ENCODE measurements at places on chromosomes 2 and 18. TPM values are rescaled to one million over a fixed set of nuclear protein-coding genes. Genes with fewer than 3 reads are reported as not detected.

- no peak for DNase-seq
- H3K27me3 ChIP-seq = no peaks in the 10 kb centered on the region
- no peak overlapping the region for H3K4me3 ChIP-seq
- H3K36me3 ChIP-seq = no peaks in the 10 kb centered on the region
- peaks cover 20% of the 10 kb centered on the region for H3K4me1 ChIP-seq
Observed at GRCh38 chr2:226683196-226683595, 116.4 kb downstream of the IRS1 start.

DNA sequence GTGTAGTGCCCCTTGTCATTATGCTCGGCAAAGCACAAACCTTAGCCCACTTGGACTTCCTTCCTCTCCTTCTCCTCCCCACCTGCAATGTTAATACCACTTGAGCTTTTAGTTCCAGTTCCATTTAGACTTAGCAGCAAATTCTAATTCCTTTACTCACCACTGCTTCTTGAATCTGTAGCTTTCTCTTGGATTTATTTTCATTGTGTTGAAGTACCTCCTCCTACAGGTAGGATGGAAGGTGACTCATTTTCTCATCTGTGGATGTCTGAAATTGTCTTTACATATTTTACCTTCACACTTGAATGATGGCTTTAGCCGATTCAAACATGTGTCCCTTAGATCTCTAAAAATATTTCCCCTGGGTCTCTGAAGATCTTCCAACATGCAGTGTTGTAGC lies 32.8 kb upstream of the BIN1 start:
- no peak overlapping the region for H3K27ac ChIP-seq
- H3K4me1 ChIP-seq = peaks cover 14% of the 10 kb centered on the region
- H3K4me3 ChIP-seq = no peak overlapping the region

WNT10A gene
- total RNA-seq = not detected

DNA sequence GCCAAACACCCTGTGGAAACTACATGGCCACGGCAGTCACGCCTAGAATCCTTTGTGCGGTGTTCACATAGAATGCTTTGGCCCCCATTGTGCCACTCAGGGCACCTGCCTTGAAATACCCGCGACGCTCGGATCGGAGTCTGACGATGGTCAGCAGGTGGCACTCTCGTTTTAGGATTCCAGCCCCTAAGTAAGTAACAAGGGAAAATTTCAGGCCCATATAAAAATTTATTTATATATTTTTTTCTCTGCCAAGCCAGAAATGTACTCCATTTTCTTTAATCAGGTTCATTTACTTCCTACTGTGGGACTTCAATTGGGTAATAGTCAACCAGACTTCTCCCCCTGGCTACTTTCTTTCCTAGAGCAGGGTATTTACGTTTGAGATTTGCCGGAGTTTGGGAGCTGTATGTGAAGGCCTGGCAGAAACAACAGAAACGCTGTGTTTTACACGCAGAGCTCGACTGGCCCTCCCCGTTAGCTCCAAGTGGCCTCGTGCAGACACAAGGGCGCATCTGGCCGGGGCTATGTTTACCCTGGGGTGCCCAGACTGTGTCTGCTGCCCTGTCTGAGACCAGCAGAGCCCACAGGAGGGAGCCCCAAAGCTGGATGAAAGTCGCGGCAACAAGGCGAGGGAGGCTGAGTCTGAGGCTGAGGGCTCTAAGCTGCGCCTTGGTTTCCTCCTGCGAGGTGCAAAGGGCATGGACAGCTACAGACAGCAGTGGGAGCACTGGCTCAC lies 41.6 kb downstream of the LRRC30 start:
- peak overlapping the region; percentile 83 for H3K27ac ChIP-seq
- peaks cover 17% of the 10 kb centered on the region for H3K4me1 ChIP-seq
- H3K36me3 ChIP-seq = no peaks in the 10 kb centered on the region
- peak overlapping the region; percentile 36 for H3K4me3 ChIP-seq
- DNase-seq = peak; percentile 69
- H3K27me3 ChIP-seq = no peaks in the 10 kb centered on the region

DNA sequence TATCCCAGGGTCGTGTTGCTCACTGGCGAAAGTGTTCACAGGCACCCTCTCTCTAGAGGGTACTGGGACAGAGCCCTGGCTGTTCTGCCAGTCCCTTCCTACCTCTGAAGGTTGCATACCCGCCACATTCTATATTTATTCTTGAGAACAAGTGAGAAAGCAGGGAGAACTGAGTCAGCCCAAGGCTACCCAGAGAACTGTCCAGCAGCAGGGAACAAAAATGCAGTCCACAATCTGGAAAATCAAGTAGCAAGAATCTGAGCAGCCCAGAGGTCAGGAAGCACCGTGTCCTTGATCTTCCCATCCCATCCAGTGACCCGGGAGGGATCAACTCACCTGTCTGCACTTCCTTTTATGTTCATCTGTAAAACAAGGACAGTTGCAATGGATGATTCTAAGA lies 164.1 kb downstream of the FBXO15 start:
- no peaks in the 10 kb centered on the region for H3K36me3 ChIP-seq
- no peaks in the 10 kb centered on the region for H3K4me1 ChIP-seq
- H3K4me3 ChIP-seq = no peak overlapping the region
- H3K27me3 ChIP-seq = no peaks in the 10 kb centered on the region

ARPC2 gene
- 136 TPM for total RNA-seq

HOXD9 gene
- not detected for total RNA-seq

DNA sequence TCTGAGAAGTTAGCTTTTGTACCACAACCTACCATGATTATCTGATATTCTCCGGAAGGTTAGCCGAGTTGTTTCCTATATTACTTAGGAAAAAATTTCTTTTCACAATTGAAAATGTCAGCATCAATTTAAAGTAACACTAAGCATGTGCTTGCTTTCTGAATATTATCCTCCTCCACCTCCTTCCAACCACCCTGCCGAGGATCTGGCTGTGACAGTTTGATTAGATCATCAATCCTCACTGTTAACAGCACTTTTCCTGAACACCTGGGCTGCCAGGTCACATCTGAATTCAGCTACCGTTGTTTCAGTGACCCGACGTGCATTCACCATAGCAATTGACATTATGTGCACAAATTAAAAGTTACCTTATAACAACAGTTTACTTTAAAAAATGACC lies 207.0 kb downstream of the ZNF407 start:
- H3K27ac ChIP-seq = no peak overlapping the region
- H3K36me3 ChIP-seq = no peaks in the 10 kb centered on the region
- H3K27me3 ChIP-seq = no peaks in the 10 kb centered on the region
- no peaks in the 10 kb centered on the region for H3K4me1 ChIP-seq
- no peak for DNase-seq
- H3K4me3 ChIP-seq = no peak overlapping the region

- peaks cover 34% of the 10 kb centered on the region for H3K4me1 ChIP-seq
- H3K4me3 ChIP-seq = no peak overlapping the region
- no peak for DNase-seq
- no peak overlapping the region for H3K27ac ChIP-seq
- H3K27me3 ChIP-seq = peaks cover 97% of the 10 kb centered on the region
Observed at GRCh38 chr2:172092716-172093415, 7.6 kb downstream of the DLX1 start.

- peaks cover 7% of the 10 kb centered on the region for H3K4me1 ChIP-seq
- H3K27ac ChIP-seq = no peak overlapping the region
- no peak for DNase-seq
- peaks cover 12% of the 10 kb centered on the region for H3K27me3 ChIP-seq
- no peaks in the 10 kb centered on the region for H3K36me3 ChIP-seq
- H3K4me3 ChIP-seq = no peak overlapping the region
Observed at GRCh38 chr18:39845106-39845505, 2109.9 kb upstream of the PIK3C3 start.

DNA sequence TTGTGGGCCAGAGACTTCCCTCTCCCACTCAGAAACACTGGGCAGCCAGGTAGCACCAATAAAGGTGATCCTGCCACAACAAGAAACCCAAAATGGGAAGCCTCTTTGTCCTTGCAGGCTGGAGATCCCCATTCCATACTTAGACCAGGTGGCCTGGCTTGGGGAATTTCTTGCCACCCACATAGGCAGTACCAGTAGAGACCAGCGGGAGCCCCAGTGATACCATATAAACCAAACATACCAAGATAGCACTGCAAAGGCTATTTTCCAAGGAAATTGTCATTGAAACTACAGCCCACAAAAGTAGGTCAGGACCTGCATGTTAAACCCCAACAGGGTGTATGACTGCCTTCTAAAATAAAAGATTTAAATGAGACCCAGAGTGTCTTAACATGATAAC lies 171.6 kb downstream of the DIS3L2 start:
- H3K36me3 ChIP-seq = peaks cover 44% of the 10 kb centered on the region
- no peak for DNase-seq
- no peak overlapping the region for H3K27ac ChIP-seq
- no peaks in the 10 kb centered on the region for H3K27me3 ChIP-seq
- peaks cover 4% of the 10 kb centered on the region for H3K4me1 ChIP-seq

DNA sequence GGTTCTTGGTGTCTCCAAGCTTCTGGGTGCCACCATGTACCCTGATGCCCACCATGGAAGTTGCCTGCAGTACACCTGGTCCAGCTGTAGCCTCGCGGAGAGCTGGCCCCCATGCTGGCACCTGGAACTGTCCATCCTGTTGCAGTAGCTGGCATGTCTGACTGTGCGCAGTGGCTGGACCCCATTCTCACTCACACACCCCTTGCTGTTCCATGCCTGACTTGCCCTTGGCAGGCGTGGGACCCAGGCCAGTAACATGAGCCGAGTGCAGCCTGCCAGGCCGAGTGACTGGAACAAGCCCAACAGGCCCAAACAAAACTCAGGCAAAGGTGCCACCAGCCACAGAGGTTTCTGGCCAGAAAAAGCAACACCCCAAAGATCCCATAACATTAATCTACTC lies 73.8 kb downstream of the NEURL3 start:
- H3K27me3 ChIP-seq = no peaks in the 10 kb centered on the region
- H3K36me3 ChIP-seq = no peaks in the 10 kb centered on the region
- peak; percentile 55 for DNase-seq
- H3K4me3 ChIP-seq = no peak overlapping the region

DNA sequence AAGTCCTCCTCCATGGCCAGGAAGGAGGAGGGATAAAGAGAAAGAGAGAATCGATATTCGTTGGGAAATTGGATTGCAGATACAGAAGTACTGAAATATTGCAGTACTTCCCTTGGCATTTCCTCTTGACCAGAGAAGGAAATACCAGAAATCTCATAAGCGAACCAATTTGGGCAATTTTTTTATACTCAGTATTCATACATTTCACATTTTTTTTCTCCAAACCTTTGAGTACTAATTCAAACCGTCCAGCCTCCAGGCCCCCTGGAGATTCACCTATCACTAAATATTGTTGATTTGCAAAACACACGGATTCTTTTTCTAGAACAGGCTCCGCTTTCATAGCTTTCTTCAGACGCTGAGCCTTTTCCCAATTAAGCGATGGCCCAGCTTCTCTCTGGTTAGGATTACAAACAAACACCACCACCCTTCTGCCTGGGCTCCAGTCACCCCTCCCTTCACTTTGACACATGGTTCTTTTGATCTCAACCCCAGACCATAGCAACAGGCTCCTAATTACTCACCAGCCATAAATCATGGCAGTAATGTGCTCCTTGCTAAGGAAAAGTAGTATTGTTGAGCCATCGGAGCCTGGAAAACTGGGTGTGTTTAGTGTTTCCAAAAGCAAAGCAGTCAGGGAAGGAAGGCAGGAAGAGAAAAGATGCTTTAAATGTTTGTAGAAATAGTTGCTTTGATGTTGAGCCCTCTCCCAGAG lies 138.4 kb upstream of the CCDC68 start:
- DNase-seq = no peak
- no peak overlapping the region for H3K4me3 ChIP-seq
- H3K36me3 ChIP-seq = no peaks in the 10 kb centered on the region
- no peaks in the 10 kb centered on the region for H3K27me3 ChIP-seq
- H3K4me1 ChIP-seq = no peaks in the 10 kb centered on the region
- H3K27ac ChIP-seq = no peak overlapping the region

- H3K27ac ChIP-seq = no peak overlapping the region
- H3K4me3 ChIP-seq = no peak overlapping the region
- H3K27me3 ChIP-seq = no peaks in the 10 kb centered on the region
- no peaks in the 10 kb centered on the region for H3K36me3 ChIP-seq
Observed at GRCh38 chr2:160354677-160355076, 138.9 kb downstream of the RBMS1 start.

- no peak overlapping the region for H3K27ac ChIP-seq
- H3K4me3 ChIP-seq = no peak overlapping the region
- H3K36me3 ChIP-seq = no peaks in the 10 kb centered on the region
- DNase-seq = no peak
- H3K4me1 ChIP-seq = peaks cover 19% of the 10 kb centered on the region
Observed at GRCh38 chr2:9618410-9618809, 12.4 kb downstream of the YWHAQ start.

MYCN gene
- total RNA-seq = 0.97 TPM

SIX3 gene
- not detected for total RNA-seq

ABHD1 gene
- total RNA-seq = 3.5 TPM

DNA sequence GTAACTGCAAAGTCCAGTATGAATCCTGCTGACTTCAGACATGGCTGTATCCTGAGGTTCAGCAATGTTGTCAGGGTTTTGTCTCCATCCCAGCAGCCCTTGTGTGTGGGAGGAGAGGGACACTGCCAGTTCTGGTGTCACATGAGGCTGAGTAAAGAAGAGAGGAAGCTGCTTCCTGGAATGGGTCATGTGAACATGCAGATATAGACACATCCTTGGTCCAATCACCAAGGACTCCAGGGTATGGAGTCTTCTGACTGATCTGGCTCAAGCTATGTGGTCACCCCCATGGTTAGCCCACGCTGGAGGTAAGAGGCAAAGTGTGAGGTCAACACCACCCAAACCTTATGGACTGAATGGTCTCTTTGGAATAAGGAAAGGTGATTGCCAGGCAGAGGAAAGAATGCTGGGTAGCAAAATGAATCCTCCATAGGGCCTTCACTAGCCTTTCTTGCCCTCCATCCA lies 134.4 kb upstream of the SLC1A4 start:
- H3K27me3 ChIP-seq = no peaks in the 10 kb centered on the region
- DNase-seq = no peak
- no peaks in the 10 kb centered on the region for H3K36me3 ChIP-seq
- H3K4me1 ChIP-seq = peaks cover 30% of the 10 kb centered on the region

RGPD3 gene
- total RNA-seq = not detected

CYP27C1 gene
- total RNA-seq = not detected

GRCh38 chr2:236977063-236977851 lies 108.4 kb upstream of the COPS8 start:
- H3K27ac ChIP-seq = no peak overlapping the region
- H3K4me1 ChIP-seq = peaks cover 10% of the 10 kb centered on the region
- H3K27me3 ChIP-seq = peaks cover 1% of the 10 kb centered on the region
- H3K4me3 ChIP-seq = no peak overlapping the region
- DNase-seq = no peak

DNA sequence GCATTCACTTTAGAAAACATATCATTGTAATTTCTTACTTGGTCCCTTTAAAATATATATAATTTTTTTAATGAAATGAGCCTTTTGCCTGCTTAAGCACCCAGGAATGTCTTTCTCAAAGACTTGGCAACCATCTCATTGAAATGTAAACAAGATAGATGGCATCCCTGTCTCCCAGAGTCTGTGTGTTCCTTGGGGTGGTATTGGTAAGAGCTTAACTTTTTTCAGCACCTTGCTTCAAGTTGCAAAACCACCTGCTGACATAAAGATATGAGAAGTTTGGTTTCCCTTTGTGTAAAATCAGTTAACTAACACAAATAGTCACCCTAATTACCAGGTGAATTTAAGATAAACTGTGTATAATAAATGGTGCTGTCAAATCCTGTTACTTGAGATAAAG lies 266.9 kb downstream of the DSC3 start:
- no peak for DNase-seq
- H3K4me3 ChIP-seq = no peak overlapping the region
- no peaks in the 10 kb centered on the region for H3K36me3 ChIP-seq
- H3K4me1 ChIP-seq = no peaks in the 10 kb centered on the region

NDUFB3 gene
- 415 TPM for total RNA-seq

Data from heart right ventricle (tissue), 16 donors.